ENCODE measurements at places on chromosomes 4 and X.

GRCh38 chr4:155597933-155598451 lies 68.7 kb upstream of the GUCY1A1 start:
- no peak for DNase-seq

GRCh38 chr4:181745933-181746625 lies 497.1 kb upstream of the TENM3 start:
- DNase-seq = no peak

- DNase-seq = no peak
Measured at GRCh38 chr4:33930497-33930896, 2313.8 kb downstream of the ARAP2 start.

GRCh38 chrX:76228499-76228898 lies 55.6 kb downstream of the PBDC1 start:
- no peak for DNase-seq

GRCh38 chr4:24922416-24922815 lies 9.6 kb upstream of the CCDC149 start:
- DNase-seq = no peak

DNA sequence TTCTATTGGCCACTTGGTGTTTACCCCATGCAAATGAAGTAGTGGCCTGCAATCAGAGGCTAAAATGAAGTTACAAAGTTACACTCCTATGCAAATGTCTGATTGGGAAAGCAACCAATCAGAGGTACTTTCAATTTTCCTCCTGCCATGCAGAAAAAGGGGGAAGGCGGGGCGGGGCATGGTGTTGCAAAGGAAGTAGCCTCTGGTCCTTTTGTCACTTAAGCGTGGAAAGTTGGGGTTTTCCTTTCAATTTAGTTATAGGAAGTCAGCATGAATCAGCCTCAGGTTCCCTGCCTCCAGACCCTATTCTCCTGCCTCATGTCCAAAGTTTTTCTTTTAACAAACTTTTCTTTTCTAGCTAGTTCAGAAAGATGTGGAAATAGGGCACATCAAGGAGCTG lies 69.3 kb downstream of the GPC4 start:
- DNase-seq = no peak

- no peak for DNase-seq
Measured at GRCh38 chrX:6856471-6856870, 291.0 kb upstream of the STS start.

DNA sequence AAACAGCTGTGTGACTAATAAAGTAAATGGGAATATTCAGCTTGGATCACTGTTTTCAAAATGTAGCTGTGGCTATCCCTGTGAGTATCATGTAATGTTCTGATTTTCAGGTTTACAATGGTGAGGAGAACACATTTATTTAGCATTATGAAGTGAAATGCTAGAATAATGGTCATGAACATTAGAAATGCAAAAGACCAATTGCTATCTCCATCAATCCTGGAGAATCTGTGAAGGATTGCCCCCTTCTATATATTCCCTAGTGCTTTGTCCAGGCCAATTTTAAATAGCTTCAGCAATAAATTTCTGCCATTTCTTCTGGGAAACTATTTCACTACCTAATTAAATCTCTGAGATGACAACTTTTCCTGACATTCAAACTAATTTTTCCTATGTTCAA lies 1399.1 kb downstream of the PCDH19 start:
- DNase-seq = no peak

GRCh38 chr4:125547836-125548235 lies 233.1 kb downstream of the FAT4 start:
- no peak for DNase-seq

- DNase-seq = no peak
Measured at GRCh38 chr4:151553874-151554273, 144.9 kb downstream of the FHIP1A start.

GRCh38 chr4:5988086-5988845 lies 30.0 kb downstream of the C4orf50 start:
- DNase-seq = no peak

DNA sequence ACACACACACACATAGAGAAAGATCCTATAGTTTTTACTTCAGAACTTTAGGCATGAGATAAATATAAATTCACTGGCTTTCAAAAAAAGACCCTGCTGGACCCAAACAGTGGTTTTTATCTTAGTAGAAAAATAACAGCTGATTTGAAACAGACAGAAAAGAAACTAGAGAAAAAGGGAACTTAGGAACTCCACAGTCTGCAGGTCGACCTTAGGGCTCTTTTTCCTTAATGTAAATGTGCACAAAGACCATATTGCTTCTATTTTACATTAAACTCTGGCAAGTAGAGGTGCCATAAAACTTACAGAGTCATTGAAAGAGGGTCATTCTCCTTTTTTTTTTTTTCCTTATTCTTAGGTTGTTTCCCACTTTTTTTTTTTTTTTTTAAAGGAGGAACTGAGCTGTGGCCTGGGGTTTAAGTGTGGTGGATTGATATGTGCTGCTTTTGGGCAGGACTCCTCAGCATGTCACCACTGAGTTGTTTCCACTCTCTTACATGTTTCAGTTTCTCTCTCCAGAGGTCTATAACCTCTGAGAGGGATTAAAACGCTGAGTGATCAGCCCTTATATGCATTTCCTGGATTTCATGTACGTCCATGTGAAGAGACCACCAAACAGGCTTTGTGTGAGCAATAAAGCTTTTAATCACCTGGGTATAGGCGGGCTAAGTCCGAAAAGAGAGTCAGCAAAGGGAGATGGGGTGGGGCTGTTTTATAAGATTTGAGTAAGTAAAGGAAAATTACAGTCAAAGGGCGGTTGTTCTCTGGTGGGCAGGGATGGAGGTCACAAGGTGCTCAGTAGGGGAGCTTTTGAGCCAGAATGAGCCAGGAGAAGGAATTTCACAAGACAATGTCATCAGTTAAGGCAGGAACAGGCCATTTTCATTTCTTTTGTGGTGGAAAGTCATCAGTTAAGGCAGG lies 70.8 kb upstream of the PACRGL start:
- no peak for DNase-seq

- no peak for DNase-seq
Measured at GRCh38 chr4:76969941-76970529, 20.5 kb downstream of the SEPTIN11 start.

GRCh38 chr4:82833696-82834313 lies 35.2 kb upstream of the SCD5 start:
- DNase-seq = no peak

DNA sequence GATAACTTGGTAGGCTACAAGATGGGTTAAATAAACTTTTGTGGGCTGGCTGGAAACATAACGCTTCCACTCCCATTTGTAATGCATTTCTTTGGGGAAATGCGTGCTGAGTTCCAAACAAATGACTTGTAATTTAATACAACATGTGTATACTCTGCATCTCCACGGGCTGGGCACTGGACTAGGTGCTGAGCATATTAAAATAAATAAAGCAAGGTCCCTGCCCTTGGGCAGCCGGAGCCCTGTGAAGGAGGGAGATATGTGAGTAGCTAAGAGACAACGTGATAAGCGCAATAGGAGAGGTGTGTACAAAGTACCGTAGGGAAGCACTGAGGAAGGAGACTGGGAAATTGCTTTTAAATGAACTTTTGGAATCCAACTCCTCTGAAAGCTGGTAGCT lies 147.2 kb upstream of the RBPJ start:
- no peak for DNase-seq

GRCh38 chr4:105988671-105989070 lies 93.4 kb downstream of the NPNT start:
- no peak for DNase-seq

DNA sequence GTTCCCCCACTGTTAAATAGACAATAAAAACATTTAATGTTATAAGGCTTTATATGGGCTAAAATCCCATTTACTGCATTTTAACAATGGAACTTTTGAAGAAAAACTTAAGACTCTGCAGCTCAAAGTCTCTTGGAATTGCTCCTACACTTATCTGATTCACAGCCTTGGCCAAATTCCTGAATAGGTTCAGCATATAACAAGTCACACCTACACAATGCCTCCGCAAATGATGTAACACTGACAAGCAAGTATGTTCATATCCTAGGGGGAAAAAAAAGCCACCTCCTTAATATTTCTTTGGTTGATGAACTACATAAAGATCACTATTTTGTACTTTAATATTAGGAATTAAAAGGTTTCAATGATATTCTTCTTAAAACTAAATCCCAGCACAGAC lies 34.5 kb downstream of the RPS6KA6 start:
- no peak for DNase-seq

GRCh38 chr4:141565379-141566089 lies 70.8 kb upstream of the IL15 start:
- DNase-seq = no peak

- no peak for DNase-seq
Measured at GRCh38 chr4:101071241-101071640, 276.1 kb downstream of the PPP3CA start.

DNA sequence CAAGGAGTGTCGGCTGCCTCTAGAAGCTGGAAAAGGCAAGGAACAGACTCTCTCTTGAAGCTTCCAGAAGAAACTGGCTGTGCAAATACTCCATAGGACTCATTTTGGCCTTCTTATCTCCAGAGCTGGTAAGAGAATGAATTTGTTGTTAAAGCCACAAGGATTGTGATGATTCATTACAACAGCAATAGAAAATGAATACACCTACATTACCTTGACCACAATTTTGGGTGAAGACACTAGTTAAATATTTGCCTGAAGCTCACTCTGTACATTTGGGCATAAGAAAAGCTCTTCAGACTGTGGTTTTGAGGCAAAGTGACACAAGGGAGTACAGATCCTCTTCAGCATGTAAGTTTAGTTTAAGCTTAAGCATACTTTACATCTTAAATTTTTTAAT lies 134.5 kb upstream of the TLL1 start:
- DNase-seq = no peak

GRCh38 chr4:156958276-156959074 lies 13.1 kb downstream of the PDGFC start:
- DNase-seq = no peak

- DNase-seq = no peak
Measured at GRCh38 chr4:160847228-160847627, 1316.6 kb downstream of the FSTL5 start.

All from stimulated activated CD4-positive, alpha-beta T cell treated with anti-CD3 and anti-CD28 coated beads, Interleukin-4, amount 100 ng/mL, for 24 hours (primary cell).